ENCODE measurements at places on chromosomes 4 and X. TPM values are rescaled to one million over a fixed set of nuclear protein-coding genes. Genes with fewer than 3 reads are reported as not detected.

The SSX4B gene
- total RNA-seq = not detected

The CYP2U1 gene
- total RNA-seq = 4.9 TPM

The PRR32 gene
- not detected for total RNA-seq

The ZNF157 gene
- not detected for total RNA-seq

The CXCL6 gene
- not detected for total RNA-seq

The ATRX gene
- 79.3 TPM for total RNA-seq

The MAGEE1 gene
- not detected for total RNA-seq

The PAGE3 gene
- not detected for total RNA-seq

The USO1 gene
- total RNA-seq = 34.5 TPM

The HTR2C gene
- total RNA-seq = not detected

The ZAR1 gene
- not detected for total RNA-seq

The ATP8A1 gene
- total RNA-seq = 71.0 TPM

The RAI2 gene
- 25.6 TPM for total RNA-seq

The HTN3 gene
- not detected for total RNA-seq

The EVC gene
- total RNA-seq = 4.7 TPM

The POU4F2 gene
- total RNA-seq = not detected

The SPANXB1 gene
- not detected for total RNA-seq

The SMIM10 gene
- not detected for total RNA-seq

The INTU gene
- total RNA-seq = 14.9 TPM

The TEX13C gene
- not detected for total RNA-seq

The RASSF6 gene
- total RNA-seq = 48.7 TPM

The RHOXF2B gene
- total RNA-seq = not detected

The YY2 gene
- total RNA-seq = 17.3 TPM

Data from Peyer's patch (tissue), 4 donors.